ENCODE measurements at places on chromosomes 2 and 18.

- no peak for DNase-seq
Measured at GRCh38 chr2:182426082-182426917, 536 bp downstream of the PDE1A start.

- DNase-seq: no peak
Measured at GRCh38 chr18:457140-457519, 43.4 kb downstream of the COLEC12 start.

DNA sequence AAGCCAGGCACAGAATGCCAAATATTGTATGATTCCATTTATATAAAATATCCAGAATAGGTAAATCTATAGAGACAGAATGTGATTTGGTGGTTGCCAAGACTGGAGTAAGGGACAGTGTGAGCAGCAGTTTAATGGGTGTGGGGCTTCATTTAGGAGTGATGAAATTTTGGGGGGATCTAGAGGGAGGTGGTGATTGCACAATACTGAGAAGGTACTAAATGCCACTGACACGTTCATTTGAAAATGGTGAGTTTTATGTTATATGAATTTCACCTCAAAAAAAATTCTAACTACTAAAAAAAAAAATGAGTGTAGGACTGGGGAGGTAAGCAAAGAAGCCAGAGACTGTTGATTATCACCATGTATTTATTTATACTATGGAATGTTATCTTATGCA lies 974.5 kb upstream of the ZEB2 start:
- no peak for DNase-seq

- no peak for DNase-seq
Measured at GRCh38 chr2:185522472-185522871, 216.1 kb upstream of the FSIP2 start.

DNA sequence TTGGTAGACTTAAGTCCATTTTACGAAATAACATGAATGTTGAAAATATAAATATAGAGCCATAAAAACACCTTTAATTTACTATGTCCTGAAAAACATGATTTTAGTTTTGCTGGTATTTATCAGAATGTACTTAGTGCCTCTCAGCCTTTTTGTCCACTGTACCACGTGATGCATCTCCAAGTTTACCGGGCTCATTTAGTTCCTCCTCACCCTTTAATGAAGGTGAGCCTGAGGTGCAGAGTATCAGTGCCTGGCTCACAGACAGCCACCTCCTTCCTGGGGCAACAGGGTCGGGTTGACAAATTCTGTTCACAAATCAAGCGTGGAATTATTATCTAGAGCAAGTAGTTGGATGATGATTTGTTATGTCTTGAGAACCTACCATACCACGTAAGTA lies 420.5 kb upstream of the MEIS1 start:
- no peak for DNase-seq

DNA sequence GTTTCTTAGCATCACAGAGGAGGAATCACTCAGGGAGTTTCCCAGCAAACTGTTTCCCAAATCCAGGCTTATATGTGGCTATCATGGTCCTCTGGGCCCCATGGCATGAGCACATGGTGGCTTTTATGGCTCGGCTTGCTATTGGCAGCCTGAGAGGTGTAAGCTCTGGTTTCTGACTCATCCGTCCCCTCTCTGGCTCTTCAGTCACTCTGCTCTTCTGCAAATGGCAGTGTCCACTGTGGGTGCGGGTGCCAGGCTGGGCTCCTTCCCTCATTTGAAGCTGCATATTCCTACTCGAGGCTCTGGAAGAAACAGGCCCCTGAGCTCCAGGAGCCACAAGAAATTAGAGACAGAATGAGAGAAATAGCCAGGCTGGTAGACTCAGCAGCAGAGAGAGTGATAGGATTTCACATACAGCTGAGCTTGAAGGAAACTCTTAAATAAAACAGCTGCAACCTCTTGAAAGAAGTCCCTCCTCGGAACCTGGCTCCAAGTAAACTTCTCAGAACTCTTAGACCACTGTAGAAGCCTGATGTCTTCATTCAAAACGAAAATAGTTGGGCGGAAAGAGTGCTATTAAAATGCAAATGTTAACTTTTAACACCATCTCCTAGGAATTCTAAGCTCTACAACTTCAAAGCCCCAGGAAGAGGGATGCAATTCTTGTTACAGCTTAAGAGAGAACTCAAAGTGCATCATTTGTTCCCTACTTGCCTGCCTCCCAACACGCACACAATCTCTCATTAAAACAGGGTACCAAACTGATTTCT lies 212.6 kb upstream of the SP5 start:
- peak; percentile 47 for DNase-seq

GRCh38 chr2:108612514-108613183 lies 78.4 kb downstream of the LIMS1 start:
- no peak for DNase-seq

DNA sequence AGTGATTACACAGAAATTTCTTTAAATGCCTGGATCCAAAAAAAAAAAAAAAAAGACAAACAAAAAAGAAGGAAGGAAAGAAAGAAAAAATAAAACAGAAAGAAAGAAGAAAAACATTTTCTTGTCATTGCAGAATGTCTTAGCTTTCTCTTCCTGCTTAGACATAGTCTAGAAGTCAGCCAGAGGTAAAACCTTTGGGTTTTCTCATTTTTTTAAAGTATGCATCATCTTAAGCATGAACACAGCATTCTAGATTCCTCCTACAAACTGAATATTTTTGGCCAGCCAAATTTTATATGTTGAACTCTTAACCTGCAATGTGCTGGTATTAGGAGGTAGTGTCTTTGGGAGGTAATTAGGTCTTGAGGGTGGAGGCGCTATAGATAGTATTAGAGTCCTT lies 243.9 kb downstream of the TRIB2 start:
- no peak for DNase-seq

- DNase-seq: no peak
Measured at GRCh38 chr2:172373076-172373475, 54.3 kb upstream of the ITGA6 start.

- no peak for DNase-seq
Measured at GRCh38 chr2:38751596-38752410, 642 bp upstream of the SRSF7 start.

DNA sequence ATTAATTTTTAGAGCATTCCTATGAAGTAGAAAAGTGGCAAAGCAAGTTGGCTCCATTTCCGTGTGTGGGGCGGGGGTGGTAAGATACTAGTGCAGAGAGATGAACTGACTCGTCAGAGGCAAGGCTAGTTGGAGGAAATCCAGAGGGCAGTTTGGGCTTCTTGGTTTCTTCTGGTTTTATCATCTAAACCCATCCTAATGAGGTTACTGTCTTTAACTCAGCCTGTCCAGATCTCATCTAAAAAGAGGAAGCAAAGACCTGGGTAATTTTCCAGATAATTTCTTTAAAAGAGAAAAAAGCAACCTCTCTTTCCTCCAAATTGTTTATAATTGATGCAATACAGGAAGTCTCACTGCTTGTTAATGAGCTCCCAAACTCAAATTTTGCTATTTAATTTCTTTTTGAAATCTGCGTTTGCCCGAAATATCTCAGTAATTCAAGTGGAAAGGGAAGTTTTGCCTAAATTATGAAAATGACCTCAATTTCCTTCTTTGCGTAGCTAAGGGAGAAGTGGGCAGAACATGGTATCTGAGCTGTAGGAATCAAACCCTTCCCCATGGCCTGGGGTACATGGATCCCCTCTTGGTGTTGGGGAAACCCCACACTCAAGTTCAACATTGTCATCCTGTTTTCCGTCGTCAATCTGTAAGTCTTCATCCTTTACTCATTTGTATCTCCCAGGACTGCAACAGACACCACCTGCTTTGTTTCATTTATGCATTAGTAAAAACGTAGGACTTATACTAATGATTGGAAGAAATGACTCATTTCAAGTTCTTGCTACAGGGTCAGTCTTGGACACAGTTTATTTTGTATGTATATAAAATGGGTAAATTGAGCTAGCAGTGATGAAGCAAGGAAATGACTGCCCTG lies 89.1 kb upstream of the KLF7 start:
- no peak for DNase-seq

DNA sequence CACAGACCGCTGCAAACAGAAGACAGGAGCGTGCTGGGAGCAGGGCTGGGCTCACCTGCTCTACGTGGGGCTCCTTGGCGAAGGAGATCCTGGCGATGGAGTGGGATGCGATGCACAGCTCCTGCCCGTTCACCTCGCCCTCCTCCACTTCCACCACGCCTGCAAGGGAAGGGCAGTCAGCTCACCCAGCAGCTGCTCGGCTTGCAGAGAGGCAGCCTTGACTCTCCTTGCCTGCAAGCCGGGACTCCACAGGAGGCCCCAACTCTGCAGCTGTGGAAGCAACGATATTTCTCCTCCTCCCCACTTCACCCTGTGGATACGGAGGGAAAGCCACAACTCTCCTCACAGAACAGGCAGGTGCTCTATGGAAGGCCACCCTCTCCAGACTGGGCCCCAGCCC lies 35.1 kb downstream of the THAP4 start:
- no peak for DNase-seq

DNA sequence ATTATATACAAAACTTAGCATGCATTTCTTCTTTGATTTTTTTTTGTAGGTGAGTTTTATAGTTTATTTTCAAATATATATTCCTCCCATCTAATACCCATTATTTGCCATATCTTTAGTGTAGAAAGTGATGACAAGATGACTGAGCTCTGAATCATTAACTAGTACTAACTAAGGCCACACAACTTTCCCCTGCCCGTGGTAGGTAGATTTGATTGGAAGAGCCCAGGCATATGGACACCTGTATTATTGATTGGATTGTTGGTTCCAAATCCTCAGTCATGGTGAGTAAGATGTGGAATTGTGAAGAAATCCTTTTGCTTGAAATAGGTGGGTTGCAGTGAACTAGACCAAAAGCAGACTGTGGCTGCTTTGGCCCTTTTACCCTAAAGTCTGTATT lies 54.8 kb downstream of the ABI2 start:
- no peak for DNase-seq

- DNase-seq: no peak
Measured at GRCh38 chr2:107808959-107809358, 17.7 kb upstream of the RGPD4 start.

GRCh38 chr2:218295029-218295428 lies 2.7 kb upstream of the TMBIM1 start:
- no peak for DNase-seq

DNA sequence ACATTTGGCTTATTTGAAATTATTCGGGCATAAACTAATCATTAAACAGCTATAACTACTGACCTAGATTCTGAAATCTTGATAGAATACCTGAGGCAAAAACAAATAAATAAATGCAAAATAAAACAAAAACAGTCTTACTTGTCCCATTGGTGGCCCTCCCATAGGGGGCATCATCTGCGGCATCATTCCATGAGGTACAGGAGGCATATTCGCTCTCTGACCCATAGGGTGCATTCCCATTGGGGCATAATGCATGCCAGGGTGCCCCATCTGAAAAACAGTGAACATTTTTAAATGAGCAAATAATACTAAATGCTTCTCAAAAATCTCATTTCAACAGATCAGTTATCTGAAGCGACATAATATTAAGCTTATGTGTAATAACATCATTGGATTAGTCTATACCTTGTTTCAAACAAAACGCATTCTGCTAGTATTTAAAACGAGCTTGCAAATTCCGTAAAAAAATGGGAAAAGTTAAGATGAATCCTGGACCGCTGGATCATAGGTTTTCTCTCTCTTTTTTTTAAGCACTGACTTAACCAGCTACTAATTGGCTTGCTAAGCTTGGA lies 1.3 kb downstream of the PRPF40A start:
- DNase-seq: peak; percentile 57

- no peak for DNase-seq
Measured at GRCh38 chr2:69465513-69466456, 28.6 kb upstream of the NFU1 start.

DNA sequence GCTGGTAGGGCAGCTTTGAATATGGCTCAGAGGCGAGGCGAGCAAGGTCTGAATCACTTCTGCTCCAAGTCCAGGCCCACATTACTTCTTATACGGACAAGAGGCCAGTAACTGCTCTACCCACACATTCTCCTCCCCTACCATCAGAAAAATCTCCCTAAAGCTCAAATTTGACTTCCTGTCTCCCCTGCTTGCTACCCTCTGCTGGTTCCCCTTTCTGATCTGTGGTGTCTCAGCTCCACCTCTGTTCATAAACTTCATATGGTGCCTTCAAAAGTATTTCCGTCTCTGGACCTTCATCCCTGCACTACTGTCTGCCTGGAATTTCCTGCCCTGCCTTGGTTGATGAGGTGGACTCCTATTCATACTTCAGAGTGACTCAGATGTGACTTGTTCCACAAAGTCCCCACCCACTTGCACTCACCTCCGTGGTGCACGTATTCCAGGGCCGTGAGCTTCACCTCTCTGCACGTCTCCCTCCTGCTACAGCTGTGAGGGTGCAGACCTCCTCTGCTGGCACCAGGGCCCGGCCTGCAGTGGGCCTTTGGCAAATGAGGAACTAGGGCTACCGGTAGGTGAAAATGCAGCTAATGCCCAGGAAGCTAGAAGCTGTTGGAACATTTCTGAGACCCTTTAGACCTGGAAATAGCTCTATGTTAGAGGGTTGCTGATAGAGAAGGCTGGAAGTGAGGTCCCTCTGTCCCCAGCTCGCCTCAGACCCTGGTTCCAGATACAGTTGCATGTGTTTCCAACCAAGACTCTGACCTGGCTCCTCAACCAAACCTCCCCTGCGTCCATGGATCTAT lies 24.6 kb upstream of the KCMF1 start:
- DNase-seq: no peak

DNA sequence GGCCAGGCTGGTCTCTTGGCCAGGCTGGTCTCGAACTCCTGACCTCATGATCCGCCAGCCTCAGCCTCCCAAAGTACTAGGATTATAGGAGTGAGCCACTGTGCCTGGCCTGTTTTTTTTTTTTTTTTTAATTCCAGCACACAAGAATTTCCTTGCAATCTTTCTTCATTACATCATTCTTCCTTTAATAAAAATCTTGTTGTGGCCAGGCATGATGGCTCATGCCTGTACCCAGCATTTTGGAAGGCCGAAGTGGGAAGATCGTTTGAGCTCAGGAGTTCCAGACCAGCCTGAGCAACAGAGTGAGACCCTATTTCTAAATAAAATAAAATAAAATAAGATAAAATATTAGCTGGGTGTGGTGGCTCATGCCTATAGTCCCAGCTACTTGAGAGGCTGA lies 21.4 kb upstream of the PLEKHM3 start:
- DNase-seq: no peak

DNA sequence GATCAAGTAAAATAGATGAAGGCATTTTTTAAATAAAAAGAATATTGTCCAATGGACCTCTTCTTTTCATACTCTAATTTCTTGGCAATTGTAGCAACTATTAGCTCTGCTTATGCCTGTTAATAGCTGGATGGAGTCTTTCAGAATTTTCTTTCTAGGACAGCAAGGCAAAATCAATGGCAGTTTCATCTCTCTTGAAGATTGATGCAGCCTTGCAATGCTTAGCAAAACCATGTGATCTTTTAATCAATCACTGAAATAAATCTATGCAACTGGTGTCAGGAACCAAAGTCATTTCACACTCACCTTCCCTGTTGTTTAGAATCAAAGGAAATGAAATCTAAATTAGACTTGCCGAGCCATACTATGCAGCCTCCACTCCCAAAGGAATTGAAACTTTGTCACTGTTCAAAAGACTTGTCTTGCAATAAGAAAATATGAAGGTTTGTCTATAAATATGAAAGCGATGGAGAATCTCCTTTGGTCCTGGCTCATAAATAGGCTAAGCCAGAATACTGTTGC lies 16.2 kb downstream of the RPRM start:
- no peak for DNase-seq

- DNase-seq: no peak
Measured at GRCh38 chr18:69897397-69898108, 50.1 kb downstream of the CD226 start.

- no peak for DNase-seq
Measured at GRCh38 chr2:238906936-238907716, 59.2 kb downstream of the TWIST2 start.

Measured in H9 (cell line).